ENCODE measurements at places on chromosomes 11 and 22.

DNA sequence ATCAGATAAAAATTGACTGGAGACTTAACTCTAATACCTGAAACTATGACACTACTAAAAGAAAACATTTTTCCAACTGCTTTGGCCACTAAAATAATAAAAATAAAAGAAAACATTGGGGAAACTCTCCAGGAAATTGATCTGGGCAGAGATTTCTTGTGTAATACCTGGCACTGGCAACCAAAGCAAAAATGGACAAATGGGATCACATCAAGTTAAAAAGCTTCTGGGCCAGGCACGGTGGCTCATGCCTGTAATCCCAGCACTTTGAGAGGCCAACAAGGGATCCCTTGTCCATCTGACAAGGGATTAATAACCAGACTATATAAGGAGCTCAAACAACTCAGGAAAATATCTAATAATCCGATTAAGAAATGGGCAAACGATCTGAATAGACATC lies 64.6 kb upstream of the RAB1B start:
- no peak for DNase-seq

DNA sequence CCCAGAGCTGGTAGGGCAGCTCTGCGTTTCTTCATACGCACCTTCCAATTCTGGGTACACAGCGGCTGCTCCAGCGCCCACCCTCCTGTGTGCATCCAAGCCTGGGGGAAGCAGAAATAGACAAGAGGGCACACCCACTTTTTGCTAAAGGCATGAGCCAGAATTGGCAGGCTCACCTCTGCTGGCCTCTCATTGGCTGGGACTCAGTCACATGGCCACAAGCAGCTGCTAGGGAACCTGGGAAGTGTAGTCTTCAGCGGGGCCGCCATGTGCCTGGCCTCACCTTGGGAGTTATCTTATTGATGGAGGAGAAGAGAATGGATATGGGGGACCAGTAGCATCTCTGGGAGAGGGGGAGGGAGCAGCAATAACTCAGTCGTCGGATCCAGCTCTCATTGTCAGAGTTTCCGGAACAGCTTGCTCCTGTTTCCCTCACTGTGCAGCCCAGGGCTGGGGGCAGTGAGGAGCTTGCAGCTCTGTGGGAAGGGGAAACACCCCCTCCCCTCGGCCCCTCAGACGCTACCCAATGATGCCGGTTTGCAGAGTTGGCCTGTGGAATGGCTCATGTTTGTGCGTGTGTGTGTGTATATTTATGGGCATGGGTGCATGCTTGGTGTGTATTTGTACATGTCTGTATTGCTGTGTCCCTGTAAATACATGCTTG lies 11.8 kb upstream of the MIEF1 start:
- peak; percentile 72 for DNase-seq

GRCh38 chr22:36185828-36186624 lies 15.6 kb downstream of the APOL4 start:
- no peak for DNase-seq

- DNase-seq: no peak
These were observed 58.2 kb upstream of the FTH1 start for GRCh38 chr11:62025487-62026105.

GRCh38 chr22:47061226-47061625 lies 298.8 kb downstream of the TBC1D22A start:
- no peak for DNase-seq

DNA sequence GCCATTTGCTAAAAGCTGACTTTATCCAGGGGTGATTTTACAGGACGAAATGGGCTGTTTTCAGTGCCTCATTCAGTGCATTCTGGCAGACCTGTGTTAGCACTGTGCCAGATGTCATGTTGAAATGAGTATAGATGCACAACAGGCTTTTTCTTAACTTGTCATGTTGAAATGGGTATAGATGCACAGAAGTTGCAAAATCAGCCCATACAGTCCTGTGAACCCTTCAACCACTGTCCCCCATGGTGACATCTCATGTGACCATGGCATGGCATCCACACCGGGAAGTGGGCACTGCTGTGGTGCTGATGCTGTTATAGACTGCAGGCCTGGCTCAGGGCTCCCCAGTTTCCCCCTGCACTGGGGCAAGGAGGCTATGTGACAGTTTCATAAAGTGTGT lies 2.5 kb downstream of the TALDO1 start:
- no peak for DNase-seq
